ENCODE measurements at places on chromosomes 7 and 10. TPM values are rescaled to one million over a fixed set of nuclear protein-coding genes. Genes with fewer than 3 reads are reported as not detected.
A peak's percentile ranks its signal among the peaks of the same experiment; 100 is the strongest.

DNA sequence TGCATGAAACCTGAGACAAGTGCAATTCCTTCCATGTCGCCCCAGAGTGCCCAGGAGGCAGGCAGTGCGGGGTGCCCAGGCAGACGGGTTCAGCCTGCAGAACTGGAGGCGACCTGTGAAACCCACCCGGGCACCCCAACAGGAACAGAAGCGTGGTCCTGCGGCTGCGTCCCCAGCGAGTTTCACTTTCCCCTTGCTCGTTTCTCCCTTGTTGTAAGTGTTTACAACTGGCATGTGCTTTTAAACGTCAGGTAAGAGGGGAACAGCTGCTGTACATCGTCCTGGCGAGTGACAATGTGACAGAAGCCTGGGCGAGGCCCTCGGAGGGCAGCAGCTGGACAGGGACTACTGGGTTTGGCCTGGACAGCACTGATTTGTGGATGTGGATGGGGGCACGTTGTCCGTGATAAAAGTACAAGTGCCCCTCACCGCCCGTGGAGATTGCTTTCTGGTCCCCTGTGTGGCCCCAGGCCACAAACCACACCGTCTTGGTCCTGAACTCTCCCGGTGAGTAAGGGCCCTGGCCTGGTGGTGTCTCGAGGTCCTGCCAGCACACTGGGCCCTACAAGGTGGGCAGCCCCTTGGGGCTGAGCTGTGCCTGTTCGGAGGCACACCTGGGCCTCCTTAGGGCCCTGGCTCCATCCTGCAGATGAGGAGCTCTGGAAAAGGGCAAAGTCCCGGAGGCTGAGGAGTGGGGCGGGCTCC lies 4.0 kb downstream of the VENTX start:
- H3K4me1 ChIP-seq, result no peaks in the 10 kb centered on the region
- no peak overlapping the region for H3K27ac ChIP-seq
- DNase-seq, result no peak

DNA sequence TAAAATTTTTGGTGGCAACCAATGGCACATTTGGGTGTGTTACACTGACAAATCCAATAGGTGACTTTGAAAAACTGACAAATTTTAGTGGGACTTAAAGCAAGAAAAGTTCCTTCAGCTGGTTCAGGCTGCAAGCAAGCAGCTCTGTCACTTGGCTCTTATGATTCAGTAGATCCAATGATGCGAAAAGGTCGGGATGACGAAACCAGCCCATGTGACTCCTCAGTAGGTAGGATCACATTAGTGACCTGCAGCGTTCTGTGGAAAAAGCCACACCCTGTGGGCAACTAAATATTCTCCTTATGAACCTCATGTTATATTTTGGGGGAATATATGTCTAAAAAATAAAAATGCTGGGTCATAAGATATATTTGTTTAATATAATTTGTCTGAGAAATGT lies 13.3 kb upstream of the TSGA13 start:
- no peak overlapping the region for H3K27ac ChIP-seq
- DNase-seq, result no peak
- no peak overlapping the region for H3K4me3 ChIP-seq

GRCh38 chr7:18778594-18778993 lies 283.0 kb downstream of the HDAC9 start:
- no peak overlapping the region for H3K4me3 ChIP-seq
- no peaks in the 10 kb centered on the region for H3K4me1 ChIP-seq
- no peaks in the 10 kb centered on the region for H3K36me3 ChIP-seq
- no peak overlapping the region for H3K27ac ChIP-seq

DNA sequence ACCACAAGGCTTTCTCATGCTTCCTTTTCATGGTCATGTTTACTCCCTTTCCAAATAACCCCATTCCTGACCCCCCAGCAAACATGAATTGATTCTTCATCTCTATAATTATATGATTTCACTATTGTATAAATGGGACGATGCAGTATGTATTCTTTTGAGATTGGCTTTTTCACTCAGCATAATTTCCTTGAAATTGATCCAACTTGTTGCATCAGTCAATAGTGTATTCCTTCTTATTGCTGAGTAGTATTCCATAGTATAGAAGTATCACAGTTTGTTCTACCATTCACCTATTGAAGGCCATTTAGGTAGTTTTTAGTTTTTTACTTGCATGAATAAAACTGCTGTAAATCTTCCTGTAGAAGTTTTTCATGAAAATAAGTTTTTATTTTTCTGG lies 264.7 kb downstream of the BAMBI start:
- H3K27me3 ChIP-seq, result no peaks in the 10 kb centered on the region
- DNase-seq, result no peak
- peaks cover 25% of the 10 kb centered on the region for H3K4me1 ChIP-seq

- no peaks in the 10 kb centered on the region for H3K4me1 ChIP-seq
- DNase-seq, result peak; percentile 38
- no peak overlapping the region for H3K4me3 ChIP-seq
- no peaks in the 10 kb centered on the region for H3K27me3 ChIP-seq
- no peaks in the 10 kb centered on the region for H3K36me3 ChIP-seq
- no peak overlapping the region for H3K27ac ChIP-seq
Measured at GRCh38 chr7:54858008-54858692, 99.1 kb upstream of the SEC61G start.

DNA sequence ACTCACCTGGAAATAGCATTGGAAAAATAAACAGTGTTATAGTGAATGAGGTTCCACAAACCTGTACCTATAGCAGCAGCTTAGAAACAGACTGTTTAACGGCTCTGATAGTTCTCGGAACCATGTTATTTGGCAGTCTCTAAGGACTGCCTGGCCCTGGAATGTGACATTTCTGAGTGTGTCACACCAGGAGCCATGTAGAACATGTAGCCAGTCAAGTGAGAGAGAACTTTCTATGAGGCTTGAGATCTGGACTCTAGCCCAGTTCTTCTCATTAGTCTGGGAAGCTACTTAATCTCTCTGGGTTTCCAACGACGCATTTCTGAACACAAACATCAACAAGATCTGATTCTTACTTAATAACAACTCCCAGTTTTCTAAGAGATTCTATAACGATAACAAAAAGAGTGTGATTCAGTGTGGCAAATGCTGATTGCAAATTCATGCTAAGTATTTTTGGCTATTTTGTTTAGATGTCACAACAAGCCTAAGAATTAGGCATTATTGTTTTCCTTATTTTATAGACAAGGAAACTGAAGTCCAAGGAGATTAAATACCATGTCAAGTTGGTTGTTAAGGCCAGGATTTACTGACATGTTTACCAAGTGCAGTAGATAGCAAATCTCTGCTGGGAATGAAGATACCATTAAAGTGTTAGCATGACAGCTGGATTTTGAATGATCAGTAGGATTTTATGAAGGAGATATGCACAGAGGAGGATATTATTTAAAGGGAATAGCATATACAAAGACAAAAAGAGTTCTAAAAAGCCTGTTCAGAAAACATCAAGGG lies 47.2 kb downstream of the APBB1IP start:
- H3K4me1 ChIP-seq, result no peaks in the 10 kb centered on the region
- H3K36me3 ChIP-seq, result no peaks in the 10 kb centered on the region
- H3K27ac ChIP-seq, result no peak overlapping the region
- DNase-seq, result peak; percentile 6
- H3K4me3 ChIP-seq, result no peak overlapping the region

The SAMD9 gene
- total RNA-seq, result 1.7 TPM

The AASS gene
- total RNA-seq, result 38.8 TPM

The ZPBP gene
- not detected for total RNA-seq

GRCh38 chr10:61376377-61376776 lies 76.8 kb downstream of the TMEM26 start:
- no peaks in the 10 kb centered on the region for H3K36me3 ChIP-seq
- no peaks in the 10 kb centered on the region for H3K27me3 ChIP-seq
- no peak overlapping the region for H3K27ac ChIP-seq
- DNase-seq, result no peak
- no peaks in the 10 kb centered on the region for H3K4me1 ChIP-seq
- H3K4me3 ChIP-seq, result no peak overlapping the region

DNA sequence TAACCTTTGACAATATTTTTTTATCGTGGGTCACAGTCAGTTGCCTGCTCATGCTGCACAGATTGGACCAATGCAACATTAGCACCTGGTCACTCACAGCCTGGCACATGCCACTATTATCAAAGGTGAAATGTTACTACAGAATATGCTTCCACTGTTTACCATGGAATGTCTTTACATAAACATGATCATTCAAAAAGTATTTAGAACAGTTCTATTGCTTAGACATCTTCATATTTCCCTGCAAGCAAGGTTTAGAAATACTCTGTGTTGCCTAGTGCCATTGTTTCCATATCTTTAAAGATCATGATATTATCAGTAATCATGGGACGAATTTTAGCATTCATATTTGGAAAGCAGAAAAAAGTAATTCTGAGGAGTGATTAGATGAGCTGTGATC lies 179.9 kb upstream of the CHRM2 start:
- DNase-seq, result no peak
- no peaks in the 10 kb centered on the region for H3K4me1 ChIP-seq
- H3K36me3 ChIP-seq, result no peaks in the 10 kb centered on the region
- H3K27me3 ChIP-seq, result no peaks in the 10 kb centered on the region
- H3K4me3 ChIP-seq, result no peak overlapping the region

The POU6F2 gene
- not detected for total RNA-seq

- no peaks in the 10 kb centered on the region for H3K4me1 ChIP-seq
- no peak overlapping the region for H3K4me3 ChIP-seq
- H3K27ac ChIP-seq, result no peak overlapping the region
- H3K27me3 ChIP-seq, result no peaks in the 10 kb centered on the region
- no peaks in the 10 kb centered on the region for H3K36me3 ChIP-seq
Measured at GRCh38 chr7:41005374-41005901, 697.5 kb downstream of the INHBA start.

The MAPK8 gene
- total RNA-seq, result 50.3 TPM

DNA sequence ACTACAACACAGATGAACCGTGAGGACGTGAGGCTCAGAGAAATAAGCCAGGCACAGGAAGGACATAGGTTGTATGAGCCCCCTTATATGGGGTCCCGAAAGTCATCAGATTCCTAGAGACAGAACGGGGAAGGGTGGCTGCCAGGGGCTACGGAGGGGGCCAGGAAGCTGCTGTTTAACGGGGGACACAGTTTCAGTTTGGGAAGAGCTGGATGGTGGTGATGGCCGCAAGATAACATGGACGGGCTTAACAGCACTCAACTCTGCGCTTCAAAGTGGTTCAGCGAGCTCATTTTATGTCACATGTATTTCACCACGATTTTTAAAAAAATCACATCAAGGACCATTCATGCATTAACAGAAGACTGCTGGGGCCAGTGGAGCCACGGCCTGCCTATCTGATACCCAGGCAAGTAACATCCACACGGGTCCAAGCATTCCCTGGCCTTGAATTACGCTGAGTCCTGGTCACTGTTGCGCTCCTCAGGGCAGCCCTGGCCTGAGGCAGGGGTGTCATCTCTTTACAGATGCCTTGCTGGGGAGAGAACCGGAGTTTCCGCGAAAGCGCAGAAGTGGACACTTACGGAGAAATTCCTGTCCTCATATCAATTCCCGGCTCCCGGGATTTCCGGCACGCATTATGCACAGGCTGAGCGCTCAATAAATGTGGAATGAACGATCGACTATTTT lies 1.5 kb downstream of the CARD11 start:
- no peak overlapping the region for H3K4me3 ChIP-seq
- no peaks in the 10 kb centered on the region for H3K36me3 ChIP-seq
- H3K27ac ChIP-seq, result no peak overlapping the region
- no peaks in the 10 kb centered on the region for H3K4me1 ChIP-seq
- no peaks in the 10 kb centered on the region for H3K27me3 ChIP-seq

The SPDYE2B gene
- not detected for total RNA-seq

The TMEM178B gene
- 2.8 TPM for total RNA-seq

DNA sequence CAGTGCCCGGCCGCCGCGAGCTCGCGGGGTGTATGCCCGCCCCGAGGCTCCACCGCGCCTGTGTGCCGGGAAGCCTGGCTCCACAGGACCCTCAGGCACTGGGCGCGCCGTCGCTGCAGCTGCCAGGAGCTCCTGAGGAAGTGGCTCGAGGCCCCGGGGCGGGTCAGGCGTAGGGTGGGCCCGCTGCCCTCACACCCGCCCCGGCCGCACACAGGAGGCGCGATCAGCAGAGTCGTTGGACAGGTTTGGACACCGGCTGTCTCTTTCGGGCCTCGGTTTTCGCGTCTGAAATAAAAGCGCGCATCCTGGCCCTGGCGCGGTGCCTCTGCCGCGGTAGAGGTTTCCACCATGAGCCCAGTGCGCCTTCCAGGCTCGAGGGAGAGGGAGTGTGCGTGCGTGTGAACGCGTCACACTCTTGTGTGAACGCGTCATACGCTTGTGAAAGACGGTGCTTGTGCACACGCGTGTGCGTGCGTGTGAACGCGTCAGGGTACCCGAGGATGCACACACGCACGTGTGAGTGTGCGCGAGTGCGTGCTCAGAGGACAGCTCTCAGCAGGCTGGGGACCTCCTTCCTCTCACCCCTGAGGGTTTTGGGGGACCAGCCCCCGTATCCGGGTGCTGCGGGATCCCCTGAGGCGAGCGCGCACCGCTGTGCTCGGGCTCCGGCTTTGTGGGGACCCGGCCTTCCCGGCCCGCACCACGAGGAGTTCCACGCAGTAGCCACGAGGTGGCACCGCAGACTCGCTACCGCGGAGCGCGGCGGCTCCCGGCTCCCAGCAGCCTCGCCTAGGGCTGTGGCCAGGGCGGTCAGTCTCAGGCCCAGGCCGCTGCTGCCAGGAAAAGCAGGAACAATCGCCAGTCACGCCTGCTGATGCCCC lies 83.8 kb downstream of the BMS1 start:
- no peaks in the 10 kb centered on the region for H3K4me1 ChIP-seq
- H3K4me3 ChIP-seq, result peak overlapping the region; percentile 36
- no peaks in the 10 kb centered on the region for H3K27me3 ChIP-seq
- DNase-seq, result peak; percentile 72
- H3K27ac ChIP-seq, result no peak overlapping the region
- H3K36me3 ChIP-seq, result no peaks in the 10 kb centered on the region

DNA sequence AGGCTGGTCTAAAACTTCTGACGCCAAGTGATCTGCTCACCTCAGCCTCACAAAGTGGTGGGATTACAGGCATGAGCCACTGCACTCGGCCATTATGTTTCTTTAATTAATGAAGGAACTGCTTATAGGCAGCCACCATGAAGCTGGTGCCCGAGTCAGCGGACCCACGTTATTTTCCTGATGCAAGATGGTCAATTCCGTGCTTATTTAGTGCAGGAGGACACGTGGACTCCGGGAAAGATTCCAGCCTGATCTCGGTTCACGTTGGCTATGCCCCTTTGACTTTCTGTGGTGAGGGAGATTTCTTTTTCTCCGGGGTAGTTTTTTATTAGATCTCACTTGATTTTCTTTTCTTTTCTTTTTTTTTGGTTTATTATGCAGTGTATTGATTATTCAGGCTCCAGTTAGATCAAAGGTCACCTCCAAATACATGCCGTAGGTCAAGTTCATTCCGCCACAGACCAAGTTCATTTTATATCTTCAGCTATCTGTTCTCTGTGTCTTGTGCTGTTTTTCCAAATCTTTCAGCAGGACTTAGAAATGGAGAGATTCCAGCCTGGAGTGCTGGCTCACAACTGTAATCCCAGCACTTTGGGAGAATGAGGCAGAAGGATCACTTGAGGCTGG lies 8.3 kb downstream of the CAMK1D start:
- no peak overlapping the region for H3K4me3 ChIP-seq
- DNase-seq, result no peak
- no peak overlapping the region for H3K27ac ChIP-seq
- H3K27me3 ChIP-seq, result no peaks in the 10 kb centered on the region

The LIPF gene
- total RNA-seq, result not detected

The SGPL1 gene
- 65.5 TPM for total RNA-seq

All from A673 (cell line).